ENCODE measurements at places on chromosomes 16 and 17.

DNA sequence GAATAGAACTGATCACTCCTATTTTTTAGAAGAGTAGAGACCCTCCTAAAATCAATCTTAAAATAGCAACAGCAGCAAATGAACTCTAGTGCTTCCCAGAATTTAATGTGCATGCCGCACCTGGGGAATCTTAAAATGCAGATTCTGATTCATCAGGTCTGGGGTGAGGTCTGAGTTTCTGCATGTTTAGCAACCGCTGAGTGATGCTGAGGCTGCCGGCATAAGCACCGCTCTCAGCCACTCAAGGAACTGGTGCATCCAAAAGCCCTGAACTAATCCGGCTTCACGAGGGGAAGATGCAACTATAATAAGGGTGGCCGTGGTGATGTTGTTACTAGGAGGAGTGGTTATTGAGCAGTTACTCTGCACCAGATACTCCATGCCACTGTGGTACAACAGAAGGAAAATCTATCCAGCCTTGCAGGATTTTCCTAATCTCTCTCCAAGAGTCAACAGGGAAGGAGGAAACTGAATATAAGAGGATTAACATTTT is 19.7 kb downstream of the SDK2 start:
- DNase-seq: no peak

DNA sequence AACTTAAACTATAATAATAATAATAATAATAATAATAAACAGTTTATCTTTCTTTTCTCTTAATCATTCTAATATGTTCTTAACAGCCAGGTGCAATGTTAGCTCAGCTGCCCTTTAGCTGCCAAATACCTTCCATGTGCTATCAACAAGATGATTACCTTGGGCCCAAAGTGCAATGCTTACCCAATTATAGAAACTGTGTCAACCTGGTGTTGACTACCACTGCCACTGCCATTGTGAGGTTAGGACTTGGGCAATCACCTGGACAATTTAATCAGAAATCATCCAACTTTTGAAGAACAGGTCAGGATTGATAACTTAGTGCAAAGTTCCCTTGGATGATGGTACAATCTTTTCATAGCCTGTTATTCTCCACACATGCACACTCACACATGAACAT is 371.8 kb upstream of the SALL1 start:
- no peak for DNase-seq

DNA sequence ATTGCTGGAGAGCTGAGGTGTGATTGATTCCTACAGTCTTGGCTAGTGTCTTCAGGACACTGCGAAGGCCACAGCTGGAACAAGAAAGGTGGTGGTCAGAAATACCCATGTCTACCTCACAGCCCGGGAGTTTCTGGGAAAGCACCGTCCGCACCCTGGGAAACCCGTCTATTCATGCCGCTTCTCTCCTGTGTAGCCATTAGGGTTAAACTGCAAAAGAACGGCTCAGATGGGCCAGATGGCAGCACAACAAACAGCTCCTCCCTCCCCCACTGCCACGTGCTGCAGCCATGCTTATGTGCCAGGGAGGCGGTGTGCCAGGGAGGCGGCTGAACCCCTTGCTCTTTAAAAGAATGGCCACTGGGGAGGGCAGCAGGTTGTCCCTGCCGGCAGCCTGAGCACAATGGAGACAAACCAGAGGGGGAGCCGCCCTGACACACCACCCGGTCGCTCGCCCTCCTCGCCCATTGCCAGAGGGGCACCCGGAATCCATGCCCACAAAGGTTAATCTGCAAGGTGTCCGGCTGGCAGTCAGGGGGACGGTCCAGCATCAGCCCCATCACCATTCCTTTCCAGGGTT is 65.2 kb downstream of the CYTH1 start:
- DNase-seq: peak; percentile 35

DNA sequence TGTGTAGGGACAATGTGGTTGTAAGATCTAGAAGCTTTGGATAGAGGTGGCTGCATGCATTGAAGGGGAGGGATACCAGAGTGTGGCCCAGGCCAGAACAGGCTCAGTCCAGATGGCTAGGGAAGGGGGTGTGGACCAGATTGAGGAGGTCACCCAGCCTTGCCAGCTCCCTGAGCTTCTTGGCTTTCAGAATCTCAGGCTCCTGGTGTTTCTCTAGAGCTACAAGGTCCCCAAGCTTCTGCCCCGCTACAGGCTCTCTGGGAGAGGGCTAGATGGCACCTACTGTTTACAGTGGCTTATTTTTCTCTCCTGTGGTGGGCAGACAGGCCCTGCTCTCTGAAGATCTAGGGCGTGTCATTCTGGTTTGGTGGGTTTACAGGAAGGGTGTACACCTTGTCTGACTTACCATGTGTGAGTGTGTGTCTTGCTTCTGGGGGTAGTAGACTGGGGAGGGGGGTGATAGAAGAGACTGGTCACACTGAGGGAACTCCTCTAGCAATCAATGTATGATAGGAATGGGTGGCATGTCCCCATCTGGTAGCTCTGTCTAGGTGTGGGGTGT is 1.1 kb downstream of the RARA start:
- no peak for DNase-seq

DNA sequence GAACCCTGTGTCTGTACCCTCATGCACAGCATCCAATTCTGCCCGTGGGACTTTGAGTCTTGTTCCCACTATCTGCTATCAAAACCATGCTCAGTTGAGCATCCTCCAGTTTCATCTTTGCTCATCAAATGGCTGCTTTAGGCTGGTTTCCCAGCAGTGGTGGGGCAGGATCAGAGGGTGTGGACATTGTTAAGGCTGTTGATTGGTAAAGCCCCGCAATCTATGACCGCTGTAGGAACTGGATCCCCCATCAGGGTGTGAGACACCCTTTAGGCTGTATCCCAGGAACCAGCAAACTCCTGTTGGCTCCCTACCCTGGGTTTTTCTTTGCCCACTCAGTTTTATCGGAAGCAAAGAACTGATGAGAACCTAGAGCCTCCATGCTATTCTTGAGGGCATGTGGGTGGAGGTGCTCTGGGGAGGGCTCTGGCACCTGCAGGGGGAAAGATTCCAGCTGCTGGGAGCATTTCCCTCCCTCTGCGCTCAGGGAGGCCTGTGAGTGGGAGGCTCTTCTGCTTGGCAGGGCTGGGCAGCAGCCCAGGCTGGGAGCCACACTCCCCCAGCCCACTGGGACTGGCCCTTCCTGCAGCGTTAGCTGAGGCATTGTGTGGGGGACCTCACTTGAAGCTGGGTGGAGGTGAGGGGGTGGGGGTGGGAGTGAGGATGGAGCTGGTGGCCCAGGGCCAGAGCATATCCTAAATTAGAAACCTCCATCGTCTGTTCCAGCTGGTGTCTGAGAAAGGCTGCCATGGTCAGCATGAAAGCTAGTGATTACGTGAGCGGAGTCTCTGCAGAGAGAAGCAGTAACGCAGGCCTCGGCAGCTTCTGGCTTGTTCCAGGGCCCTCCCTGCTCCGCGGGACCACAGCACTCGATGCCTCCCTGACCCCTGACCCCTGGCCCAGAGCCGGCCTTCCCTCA is 160.6 kb downstream of the IRF8 start:
- DNase-seq: no peak

DNA sequence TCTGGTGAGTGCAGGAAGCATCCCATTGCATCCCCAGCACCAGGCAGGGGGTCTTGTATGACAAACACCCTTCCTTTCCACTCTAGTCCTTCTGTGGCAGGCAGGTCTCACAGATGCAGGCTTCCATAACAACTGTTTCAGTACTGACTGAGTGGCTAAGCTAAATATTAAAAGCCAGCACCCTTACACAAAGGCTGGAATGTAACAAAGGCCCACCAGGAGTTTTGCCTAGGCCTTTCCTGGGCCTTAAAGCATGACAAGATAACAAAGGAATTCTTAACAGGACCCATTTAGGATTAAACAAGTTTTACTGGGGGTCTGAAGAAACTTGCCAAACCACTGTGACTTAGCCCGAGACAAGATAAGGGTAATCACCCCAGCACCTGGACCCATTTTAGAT is 228.9 kb upstream of the RPL38 start:
- no peak for DNase-seq

DNA sequence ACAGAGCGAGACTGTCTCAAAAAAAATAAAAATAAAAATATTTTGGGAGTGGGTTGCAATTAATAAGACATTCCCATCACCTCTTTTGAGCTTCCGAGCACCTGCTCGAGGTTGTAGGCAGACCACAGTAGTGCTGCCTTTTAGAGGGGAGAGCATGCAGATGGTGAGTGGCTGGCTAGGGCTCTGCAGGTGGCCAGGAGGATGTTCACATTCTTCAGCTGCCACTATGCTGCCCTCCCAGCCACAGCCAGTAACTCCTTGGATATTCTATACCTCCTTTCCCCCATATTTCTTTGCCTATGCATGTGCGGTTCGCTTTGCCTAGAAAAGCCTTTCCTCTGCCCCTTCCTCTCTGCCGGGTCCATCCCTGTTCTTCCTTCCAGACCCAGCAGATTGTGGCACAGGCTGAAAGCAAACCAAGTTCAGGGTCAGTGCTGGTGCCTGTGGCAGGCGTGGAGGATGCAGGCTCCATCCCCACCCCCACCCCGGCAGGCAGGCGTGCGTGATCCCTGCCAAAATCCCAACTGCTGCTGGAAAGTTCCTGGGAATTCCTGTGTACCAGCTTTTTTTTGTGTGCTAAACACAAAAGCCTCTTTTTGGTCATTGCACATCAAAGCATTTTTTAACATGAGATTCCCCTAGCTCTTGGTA is 33.8 kb upstream of the CMIP start:
- DNase-seq: no peak
